ENCODE measurements at places on chromosomes 2 and 18.
A peak's percentile ranks its signal among the peaks of the same experiment; 100 is the strongest.

- no peak for DNase-seq
Measured at GRCh38 chr2:235903782-235904584, 264.2 kb downstream of the GBX2 start.

GRCh38 chr2:166238176-166238575, 110.4 kb upstream of the SCN1A start:
- DNase-seq: no peak

DNA sequence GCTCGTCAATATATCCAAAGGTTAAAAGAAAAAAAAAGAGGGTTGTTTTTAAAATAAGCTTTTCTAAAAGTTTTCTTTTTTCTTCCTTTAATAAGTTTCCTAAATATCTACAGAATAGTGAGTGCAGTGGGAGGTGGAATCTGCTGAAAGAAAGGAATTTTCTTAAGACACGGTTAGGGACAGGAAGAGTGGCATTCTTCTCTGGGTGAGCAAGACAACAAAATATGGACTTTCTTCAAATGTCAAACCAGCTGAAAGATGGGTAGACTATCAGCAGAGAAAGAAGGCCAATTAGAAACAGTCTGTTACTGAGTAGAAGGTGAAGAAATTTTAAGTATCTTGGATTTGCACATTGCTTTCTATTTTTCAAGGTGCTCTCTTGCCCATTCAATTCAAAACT, 222.7 kb upstream of the PIK3C3 start:
- no peak for DNase-seq

GRCh38 chr18:58169472-58169871, 125.4 kb downstream of the NEDD4L start:
- DNase-seq: no peak

GRCh38 chr2:134583462-134583861, 135.3 kb downstream of the TMEM163 start:
- no peak for DNase-seq

- DNase-seq: peak; percentile 43
Measured at GRCh38 chr2:197113275-197113711, 186.8 kb upstream of the PGAP1 start.

GRCh38 chr2:68653538-68653982, 10.2 kb downstream of the PROKR1 start:
- no peak for DNase-seq

DNA sequence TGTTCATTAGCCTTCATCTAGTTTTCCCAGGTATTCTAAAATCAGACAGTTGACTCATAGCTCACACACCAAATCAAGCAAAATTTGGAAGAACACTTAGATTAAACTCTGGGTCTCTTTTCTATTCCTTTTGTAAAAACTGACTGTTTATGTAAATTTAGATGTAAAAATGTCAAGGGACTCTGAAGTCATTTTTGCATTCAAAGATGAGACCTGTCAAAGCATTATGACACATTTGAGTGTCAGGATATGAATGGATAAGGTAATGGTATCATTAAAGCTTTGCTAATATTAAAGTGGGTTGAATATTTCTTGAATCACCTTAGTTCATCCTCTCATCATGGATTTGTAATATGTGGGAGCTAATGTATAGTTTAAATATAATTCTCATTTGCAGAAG, 348.1 kb upstream of the NRXN1 start:
- DNase-seq: no peak

DNA sequence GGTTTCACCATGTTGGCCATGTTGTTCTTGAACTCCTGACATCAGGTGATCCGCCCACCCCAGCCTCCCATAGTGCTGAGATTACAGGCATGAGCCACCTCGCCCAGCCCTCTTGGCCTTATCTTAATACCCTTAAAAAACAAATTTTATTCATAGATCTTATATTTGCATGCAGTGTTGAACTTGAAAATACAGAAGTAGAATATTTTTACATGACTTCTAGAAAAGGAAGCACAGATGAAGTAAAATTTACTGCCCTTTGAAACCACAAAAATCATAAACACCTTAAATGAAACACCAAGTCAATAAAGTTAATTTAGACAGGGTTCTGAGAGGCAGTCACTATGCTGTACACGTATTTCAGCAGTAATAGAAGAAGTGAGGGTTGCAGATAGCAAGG, 145.7 kb downstream of the CERS6 start:
- no peak for DNase-seq

DNA sequence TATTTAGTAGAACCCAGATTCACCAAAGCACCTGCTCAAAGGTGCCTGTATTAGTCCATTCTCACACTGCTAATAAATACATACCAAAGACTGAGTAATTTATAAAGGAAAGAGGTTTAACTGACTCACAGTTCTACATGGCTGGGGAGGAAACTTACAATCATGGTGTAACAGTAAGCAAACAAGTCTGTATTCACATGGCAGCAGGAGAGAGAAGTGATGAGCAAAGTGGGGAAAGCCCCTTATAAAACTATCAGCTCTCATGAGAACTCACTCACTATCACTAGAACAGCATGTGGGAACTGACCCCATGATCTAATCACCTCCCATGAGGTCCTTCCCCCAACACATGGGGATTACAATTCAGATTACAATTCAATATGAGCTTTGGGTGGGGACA, 28.0 kb upstream of the DDX18 start:
- DNase-seq: no peak

- DNase-seq: peak; percentile 71
Measured at GRCh38 chr2:375270-375955, 87.5 kb upstream of the ALKAL2 start.

- no peak for DNase-seq
Measured at GRCh38 chr2:217361483-217361880, 501.6 kb upstream of the TNP1 start.

DNA sequence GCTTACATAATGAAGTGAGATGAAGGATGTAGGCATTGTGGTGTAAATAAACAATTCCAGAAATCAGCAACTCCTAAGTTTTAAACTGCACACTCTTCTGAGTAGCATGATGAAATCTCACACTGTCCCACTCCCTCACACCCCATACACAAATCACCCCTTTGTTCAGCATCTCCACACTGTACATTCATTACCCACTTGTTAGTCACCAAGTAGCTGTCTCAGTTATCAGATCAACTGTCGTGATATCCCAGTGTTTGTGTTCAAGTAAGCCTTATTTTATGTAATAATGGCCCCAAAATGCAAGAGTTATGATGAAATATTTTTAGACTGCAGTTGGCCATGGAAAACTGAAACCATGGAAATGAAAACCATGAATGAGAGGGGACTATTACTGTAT, 135.7 kb downstream of the GRB14 start:
- no peak for DNase-seq

DNA sequence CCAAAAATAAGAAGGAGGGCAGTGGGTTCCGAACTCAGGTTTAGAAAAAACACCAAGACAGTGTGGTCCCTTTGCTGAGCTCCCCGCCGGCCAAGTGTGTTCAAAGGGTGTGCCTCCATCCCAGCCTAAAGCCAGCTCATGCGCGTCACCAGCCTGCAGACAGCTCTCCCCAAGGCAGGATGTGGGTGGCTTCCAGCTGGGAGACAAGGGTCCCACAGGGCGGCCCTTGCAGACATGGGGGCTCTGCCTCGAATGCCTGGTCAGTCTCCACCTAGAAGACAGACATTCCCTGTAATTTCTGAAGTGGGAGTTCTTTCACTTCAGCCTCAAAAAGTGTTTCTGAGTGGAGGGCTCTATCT, 135.8 kb upstream of the GPC1 start:
- DNase-seq: no peak

DNA sequence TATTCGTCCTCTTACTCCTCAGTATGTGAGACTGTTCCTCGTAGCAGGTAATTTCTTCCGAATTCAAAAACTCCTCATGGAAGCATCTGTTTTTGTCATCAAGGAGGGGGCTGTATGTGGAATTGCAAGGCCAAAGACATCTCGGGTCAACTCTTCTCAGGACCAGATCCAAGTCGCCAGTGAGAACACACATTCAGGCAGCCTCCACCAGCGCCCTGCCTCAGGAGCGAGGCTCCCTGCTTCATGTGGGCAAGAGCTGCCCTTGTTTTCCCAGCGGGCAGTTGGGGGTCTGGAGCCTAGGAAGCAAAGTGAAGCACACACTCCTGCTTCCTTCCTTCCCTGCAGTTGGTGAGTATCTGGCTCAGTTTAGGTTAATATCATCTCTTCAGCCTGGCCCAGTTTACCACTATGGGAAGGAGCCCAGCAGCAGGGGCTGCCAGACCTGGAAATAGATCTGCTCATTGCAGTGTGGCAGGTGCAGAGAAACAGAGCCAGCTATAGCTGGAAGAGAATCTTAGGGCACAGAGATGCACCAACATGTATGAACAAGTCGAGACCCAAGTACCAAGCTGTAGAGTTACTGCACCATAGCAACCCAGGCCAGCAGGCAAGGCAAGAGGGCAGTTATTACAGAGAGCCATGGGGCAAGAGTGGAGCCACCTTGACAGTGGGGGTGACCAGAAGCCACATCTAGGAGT, 25.3 kb downstream of the TMEM127 start:
- no peak for DNase-seq

GRCh38 chr18:74219056-74219455, 70.7 kb downstream of the TIMM21 start:
- no peak for DNase-seq

DNA sequence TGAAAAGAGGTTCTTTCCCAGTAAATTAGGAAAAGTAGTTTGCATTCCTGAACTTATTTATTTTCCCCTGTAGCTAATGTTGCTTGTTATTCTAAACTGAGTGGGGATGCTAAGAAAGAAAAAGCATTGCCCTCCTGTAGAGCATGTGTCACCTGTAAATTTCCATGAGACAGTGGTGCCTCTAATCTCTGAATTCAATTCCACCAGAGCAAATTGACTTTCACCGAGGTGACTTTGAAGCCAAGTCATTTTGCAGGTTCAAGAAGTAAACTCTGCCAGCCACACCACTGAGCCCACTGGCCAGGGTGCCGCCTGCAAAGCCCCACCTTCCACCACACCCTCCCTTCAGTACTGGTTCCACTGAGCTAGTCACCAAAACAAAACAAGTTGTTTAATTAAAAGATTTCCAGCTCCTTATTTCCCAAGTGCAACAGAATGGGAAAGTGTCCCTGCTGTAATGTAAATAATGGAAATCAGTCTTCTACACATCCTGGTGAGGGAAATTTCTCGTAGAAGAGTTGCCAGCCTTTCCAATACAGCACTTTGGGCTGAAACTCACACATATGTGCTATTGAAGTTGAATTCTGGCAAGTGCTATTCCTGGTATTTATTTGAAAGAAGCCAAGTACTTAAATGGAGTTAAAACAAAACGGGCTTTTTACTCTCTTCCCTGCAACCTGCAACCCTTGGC, 254.8 kb downstream of the RNF152 start:
- DNase-seq: no peak

- DNase-seq: no peak
Measured at GRCh38 chr2:111697560-111697959, 186.4 kb downstream of the ANAPC1 start.

GRCh38 chr2:230984393-230985220, 11.3 kb upstream of the SPATA3 start:
- DNase-seq: no peak

- no peak for DNase-seq
Measured at GRCh38 chr2:85019121-85019520, 48.2 kb downstream of the KCMF1 start.

DNA sequence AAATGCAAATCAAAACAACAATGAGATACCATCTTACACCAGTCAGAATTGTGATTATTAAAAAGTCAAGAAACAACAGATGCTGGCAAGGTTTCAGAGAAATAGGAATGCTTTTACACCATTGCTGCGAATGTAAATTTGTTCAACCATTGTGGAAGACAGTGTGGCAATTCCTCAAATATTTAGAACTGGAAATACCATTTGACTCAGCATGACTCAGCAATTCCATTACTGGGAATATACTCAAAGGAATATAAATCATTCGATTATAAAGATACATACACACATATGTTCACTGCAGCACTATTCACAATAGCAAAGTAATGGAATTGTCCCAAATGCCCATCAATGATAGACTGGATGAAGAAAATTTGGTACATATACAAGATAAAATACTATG, 516.7 kb downstream of the ERBB4 start:
- no peak for DNase-seq

DNA sequence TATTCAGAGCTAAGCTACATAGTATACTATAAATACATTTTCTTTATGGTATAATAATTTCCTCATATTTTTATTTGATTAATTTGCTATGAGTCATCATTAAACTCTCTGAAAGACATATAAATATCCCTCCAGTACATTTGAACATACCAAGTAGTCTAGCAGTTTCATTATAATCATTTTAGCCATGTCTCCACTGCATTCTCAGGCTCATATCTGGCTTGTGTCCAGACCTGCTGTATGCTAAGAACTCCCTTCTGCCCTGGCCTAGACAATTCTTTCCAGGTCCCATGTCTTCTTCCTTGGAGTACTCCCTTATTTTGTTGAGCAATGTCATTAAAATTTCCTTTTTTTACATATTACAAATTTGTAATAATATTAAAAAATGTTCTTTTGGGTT, 16.6 kb upstream of the DYNC1I2 start:
- DNase-seq: no peak

- no peak for DNase-seq
Measured at GRCh38 chr2:671787-672605, 5.2 kb downstream of the TMEM18 start.

GRCh38 chr2:64127119-64127518, 17.1 kb downstream of the PELI1 start:
- DNase-seq: no peak

- peak; percentile 76 for DNase-seq
Measured at GRCh38 chr2:9757501-9758264, 85.6 kb upstream of the TAF1B start.

- DNase-seq: no peak
Measured at GRCh38 chr2:85694052-85695025, at the start of gene GNLY. TSS of gene GNLY (plus strand) at chr2:85694358. CDS start at chr2:85694419, 61 bp downstream.

DNA sequence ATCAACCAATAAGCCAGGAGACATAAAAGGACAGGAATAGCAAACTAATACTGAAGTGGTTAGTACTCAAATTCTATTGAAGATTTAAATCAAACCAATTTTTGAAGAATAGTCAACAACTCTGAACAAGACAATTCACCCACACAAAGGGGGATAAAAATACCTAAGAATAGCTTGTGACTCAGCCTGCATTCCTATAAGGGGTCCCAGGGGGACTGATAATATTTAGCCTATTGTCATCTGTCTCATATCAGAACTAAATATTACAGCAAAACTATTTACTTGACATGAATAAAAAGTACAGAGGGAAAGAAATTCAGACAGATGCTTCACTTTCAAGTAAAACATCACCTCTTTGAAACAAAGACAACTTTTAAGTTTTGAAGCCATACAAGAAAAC, 7.7 kb downstream of the ITSN2 start:
- DNase-seq: no peak

- no peak for DNase-seq
Measured at GRCh38 chr2:226508683-226509082, 290.9 kb downstream of the IRS1 start.

DNA sequence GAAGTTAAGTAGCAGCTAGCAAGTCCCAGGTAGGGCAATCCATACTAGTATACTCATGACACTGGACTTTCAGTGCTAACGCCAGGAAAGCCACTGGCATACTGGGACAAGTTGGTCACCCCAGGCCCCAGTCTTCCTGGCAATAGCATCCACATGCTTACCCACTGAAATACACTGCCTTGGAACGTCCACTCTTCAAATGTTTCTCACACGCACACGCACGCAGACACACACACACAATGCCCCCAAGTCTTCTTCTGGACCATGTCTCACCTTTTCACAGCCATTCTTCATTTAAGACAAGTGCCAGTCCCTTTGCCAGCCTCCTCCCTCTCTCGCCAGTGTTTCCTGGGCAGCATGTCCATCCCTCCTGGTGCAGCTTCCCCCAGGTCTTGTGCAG, 8.7 kb upstream of the TEX261 start:
- DNase-seq: no peak

GRCh38 chr2:195648787-195649186, 8.2 kb upstream of the SLC39A10 start:
- DNase-seq: no peak

Measured in Ammon's horn (tissue), 1 donor.